ENCODE measurements at places on chromosomes 4 and X.

DNA sequence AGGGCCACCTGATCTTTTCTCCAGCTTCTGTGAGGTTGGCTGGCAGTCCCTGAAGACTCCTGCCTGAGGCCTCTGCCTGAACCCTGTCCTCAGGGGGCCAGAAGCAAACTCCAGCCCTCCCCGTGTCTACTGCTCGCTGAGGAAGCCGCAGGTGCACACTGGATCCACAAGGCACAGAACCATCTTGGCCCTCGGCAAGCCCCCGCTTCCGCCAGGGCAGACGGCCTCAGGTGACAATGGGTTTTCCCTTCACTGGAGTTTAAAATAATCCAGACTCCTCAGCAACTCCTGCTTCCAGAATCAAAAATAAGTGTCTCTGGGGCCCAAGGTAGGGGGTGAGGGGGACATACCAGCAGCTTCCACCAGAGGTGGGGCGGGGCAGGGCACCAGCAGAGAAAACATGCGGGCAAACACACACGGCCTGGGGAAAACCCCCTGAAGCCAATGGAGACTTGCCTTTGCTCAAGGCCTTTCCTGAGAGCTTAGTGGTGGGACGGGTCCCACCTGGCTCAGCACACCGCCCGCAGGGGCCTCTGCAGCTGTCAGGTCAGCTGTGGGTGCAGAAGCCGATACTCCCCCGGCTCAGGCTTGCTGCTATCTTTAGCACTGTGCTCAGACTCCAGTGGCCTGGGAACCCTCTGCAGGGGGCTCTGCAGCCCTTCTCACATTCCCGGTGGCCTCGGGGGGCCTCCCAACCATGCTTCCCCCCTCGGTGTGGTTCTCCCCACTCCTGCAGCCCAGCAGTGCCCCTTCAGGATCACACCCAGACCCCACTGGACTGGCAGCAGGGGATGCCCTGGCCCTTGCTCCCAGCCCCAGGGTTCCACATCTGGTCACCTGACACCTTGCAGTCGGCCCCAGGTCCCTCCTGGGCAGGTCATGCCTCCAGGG, 1.9 kb downstream of the MYL5 start:
- DNase-seq: no peak

- DNase-seq: no peak
Measured at GRCh38 chrX:19606902-19607301, 91.6 kb upstream of the MAP3K15 start.

GRCh38 chr4:74559853-74560252, 114.9 kb downstream of the AREG start:
- no peak for DNase-seq

DNA sequence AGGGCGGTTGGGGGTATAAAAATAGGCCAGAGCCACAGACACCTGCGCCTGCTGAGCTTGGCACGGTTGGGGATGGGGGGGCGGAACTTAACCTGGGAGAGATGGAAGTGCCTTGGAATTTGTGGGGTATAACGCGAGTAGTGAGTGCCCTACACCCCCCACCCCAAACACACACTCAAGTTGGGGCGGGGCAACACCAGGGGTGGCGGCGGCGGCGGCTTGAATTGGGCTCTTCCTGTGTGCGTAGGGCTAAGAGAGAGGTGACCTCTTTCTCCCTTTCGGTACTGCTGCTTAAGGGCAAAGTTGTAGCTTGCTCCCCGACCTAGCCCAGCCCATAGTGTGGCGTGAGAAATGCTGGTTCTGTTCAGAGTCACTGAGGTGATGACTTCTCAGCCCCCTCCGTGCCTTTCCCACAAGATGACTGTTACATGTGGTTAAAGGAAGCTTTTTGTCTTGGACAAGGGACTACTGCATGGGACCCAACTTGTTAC, 839 bp downstream of the STK26 start:
- DNase-seq: no peak

DNA sequence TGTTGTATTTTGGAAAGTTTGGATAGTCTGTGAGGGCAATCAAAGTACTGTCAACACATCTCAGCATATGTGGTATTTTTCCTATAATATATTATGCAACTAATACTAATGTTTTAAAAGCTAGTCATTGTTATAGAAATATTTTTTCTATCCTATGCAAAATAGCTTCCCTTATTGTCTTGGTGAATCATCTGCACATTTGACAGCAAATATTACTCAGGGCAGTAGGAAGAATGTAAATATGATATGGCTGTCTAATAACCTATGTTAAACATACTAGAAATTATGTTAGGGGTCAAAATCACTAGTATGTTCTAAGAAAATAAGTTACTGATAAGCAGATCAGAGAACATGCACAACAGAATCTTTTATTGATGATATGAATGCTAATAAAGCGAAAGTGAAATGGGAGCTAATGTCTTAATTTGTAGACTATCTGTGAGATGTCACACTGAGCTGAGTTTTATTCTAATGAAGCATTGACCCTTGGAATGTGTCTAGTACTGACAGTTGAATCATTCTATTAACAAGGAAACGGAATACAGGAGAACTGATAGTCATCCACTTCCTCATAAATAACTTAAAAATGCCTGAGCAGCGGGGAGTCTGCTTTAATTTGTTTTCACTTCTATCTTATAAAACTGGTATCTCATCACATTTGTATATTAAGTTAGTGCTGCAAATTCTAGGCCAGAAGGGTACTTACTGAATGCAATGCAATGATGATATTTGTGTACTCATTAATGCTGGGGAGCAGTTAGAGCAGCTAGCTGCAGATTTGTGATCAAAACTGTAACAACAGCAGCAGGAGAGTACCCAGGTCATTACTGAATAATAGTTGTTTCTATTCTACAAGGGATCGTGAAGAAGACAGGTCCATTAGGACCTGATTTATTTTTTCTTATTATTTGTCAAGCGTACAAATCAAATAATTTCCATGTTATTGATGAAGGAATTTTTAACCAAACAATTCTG, 440.3 kb upstream of the AADAT start:
- DNase-seq: no peak

DNA sequence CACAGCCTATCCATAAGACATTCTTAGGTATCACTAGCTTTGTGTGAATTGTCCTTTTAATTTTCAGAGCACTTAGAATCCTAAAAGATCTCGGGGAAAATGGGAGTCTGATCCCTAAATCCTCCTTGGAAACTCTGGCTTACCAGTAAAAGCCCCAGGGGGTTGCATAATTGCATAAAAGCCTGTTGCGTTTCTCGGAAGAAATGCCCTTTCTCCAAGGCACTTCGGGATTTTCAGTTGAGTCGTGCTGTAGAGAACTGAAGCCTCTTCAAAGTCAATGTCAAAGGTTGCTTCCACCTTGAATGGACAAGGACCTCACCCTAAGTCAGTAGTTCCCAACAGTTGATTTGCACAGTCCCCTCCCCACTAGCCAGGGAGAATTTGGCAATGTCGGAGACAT, 20.8 kb downstream of the FAM184B start:
- no peak for DNase-seq

DNA sequence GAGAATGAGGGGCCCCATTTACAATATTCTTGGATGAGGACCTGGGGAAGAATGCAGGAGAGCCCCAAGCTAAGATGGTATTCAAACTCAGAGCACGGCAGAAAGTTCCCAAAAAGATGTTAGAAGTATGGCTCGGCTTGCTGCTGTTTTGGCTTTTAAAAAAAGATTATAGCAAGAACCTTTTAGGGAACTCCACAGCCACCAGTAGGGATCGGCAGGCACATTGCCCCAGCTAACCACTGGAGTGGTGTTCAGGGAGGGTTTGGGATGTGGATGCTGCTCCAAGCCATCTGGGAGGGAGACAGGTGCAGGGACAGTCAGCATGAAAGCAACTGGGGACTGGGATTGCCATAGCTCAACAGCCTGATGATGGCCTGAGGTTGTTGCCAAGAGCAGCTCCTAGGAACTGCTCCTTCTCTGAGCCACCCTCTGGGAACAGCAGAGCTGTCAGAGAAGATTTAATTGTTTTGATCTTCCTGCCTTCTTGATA, 63.0 kb downstream of the SORBS2 start:
- no peak for DNase-seq

DNA sequence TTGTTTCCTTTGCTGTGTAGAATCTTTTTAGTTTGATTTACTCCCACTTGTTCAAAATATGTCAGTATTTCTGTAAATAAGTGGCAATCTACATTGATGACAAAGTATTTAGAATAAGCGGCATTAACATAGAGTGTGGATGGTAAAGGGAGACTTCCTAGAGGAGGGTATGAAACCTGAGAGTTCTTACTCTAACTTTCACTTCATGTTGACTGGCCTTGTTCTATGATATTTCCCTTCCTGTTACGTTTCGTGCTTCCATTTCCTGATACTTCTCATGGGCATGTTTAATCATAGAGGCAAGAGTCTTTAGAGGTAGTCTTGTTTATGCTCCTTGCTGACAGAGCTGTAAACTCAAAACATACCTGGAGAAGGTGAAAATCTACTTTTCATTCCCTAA, 408.9 kb downstream of the GLUD2 start:
- no peak for DNase-seq

- DNase-seq: no peak
Measured at GRCh38 chrX:69131886-69132285, 33.4 kb downstream of the PJA1 start.

- no peak for DNase-seq
Measured at GRCh38 chrX:72105436-72105835, 26.3 kb downstream of the RTL5 start.

- no peak for DNase-seq
Measured at GRCh38 chr4:172865531-172866127, 303.0 kb upstream of the GALNT7 start.

- DNase-seq: no peak
Measured at GRCh38 chrX:110055616-110056015, 52.7 kb downstream of the TMEM164 start.

DNA sequence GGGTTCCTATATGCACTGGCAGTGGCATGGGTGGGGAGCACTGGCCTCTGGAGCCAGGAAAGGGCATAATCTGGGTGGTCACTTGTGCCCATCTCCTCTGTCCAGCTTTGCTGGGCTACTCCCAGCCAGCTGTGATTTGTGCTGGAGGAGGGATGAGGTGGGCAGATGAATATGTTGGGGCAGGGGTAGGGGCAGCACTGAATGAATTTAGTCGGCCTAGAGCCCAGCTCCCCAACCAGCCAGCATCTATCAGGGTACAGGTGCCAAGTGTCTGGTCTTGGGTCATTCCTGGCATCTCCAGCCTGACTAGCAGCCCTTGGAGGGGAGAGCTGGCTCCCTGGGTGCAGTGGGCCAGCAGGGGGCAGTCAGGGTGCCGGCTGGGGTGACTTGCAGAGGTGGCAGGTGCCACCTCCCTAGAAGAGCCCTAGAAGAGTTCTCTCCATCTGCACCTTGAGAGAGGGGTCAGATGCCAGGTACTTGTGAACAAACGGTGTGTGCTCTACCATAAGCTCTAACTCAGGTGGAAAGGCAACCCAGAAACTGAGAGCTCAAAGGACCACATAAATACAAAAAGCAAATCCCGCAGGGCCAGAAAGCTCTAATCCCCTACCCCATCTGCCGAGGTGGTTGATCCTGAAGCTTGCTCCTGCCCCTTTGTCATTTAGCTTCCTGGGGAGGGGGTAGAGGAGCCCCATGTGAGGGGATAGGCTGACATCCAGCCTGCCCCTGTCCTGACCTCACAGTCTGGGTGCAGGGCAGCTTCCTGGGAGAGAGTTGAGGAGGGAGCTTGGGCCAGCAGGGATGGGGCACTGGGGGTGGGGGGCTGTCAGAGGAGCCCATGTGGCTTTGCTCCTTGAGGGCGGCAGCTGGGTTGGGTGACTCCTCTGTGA, 2.2 kb downstream of the SORCS2 start:
- no peak for DNase-seq

DNA sequence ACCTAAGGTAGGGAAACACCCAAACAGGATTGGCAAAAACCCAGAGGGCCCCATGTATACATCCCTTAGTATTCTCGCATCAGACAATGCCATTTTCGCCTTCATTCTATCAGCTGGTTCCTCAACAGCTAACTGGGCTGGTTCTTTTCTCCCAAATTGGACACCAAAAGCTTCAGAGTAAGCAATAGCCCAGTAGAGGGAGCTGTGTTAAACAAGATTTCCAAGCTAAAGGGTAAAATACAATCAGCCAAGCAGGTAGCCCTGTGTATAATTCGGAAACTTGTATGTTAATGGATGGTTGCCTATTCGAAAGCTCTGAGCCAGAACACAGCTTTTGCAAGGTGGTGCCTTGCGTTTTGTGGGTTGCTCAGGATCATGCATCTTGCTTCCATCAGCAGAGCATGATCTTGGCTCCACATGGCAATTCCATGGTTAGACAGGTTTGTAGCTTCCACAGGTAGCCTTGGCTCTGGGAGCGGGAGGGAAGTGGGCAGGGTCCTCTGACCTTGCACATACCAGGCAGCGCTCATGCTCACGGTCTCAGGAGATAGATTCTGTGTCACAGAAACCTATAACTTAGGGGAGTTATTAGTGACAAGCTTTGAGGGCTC, 115.2 kb upstream of the LNX1 start:
- DNase-seq: no peak

DNA sequence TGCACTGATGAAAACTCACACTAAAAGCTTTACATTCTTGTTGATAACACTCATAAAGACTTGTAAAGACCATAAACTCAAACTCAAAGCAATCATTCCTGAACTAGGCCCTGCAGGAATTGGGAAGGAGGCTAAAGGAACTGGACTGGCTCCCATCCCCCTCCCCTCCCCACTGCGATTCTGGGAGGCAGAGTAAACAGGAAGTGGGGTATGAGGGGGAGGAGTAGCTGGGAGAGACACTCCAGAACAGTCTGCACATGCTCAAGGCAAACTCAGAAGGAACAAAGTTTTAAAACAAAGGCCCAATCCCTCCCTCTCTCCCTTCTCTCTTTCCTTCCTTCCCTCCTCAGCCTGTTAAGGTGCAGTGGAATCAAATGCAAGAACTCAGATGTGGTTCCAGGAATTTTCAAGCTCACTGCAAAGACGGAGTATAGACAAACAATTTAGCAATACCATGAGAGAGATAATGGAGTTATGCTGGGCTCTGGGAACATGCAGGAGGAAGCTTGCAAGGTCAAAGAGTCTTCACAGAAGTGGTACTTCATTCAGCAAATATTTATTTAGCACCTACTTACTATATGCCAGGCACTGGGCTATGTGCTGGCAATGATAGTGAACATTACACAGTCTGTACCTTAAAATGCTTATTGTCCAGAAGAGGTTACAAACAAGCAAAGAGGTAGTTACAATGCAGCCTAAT, 15.9 kb downstream of the MID1IP1 start:
- DNase-seq: no peak

GRCh38 chr4:16717266-16717970, 181.0 kb downstream of the LDB2 start:
- no peak for DNase-seq

- DNase-seq: no peak
Measured at GRCh38 chr4:166014411-166014810, 141.4 kb downstream of the TLL1 start.

GRCh38 chr4:145487631-145488030, 6.0 kb downstream of the SMAD1 start:
- no peak for DNase-seq

- DNase-seq: peak; percentile 27
Measured at GRCh38 chr4:98261405-98262291, 464 bp downstream of the RAP1GDS1 start.

GRCh38 chr4:159127745-159128518, 25.1 kb downstream of the RAPGEF2 start:
- DNase-seq: no peak

- DNase-seq: no peak
Measured at GRCh38 chr4:99762728-99763127, 53.9 kb upstream of the DAPP1 start.
